NCI-H2081 treated with DMSO at 0.1 percent for 48 hours (cell line): ENCODE measurements at places on chromosomes 13 and 19.
A peak's percentile ranks its signal among the peaks of the same experiment; 100 is the strongest.

- DNase-seq = no peak
Measured at GRCh38 chr19:47540748-47541147, 25.9 kb upstream of the NAPA start.

DNA sequence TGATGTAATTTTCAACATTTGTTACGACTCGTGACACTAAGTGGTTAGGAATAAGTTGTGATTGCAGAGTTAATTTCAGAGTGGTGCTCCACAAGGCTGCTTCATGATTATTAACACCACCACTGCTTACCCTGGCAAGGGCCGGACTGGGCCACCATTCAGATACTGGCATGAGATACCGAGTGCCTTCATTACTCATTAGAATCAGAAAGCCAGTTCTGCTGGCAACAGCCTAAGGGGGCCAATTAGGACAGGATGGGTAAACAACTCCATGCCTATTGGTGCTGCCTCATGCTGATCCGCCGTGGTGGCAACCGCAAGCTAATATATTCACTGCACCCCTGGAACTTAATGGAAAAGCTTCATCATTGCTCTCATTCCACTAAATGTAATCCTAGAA lies 575.1 kb downstream of the EFNB2 start:
- DNase-seq = peak; percentile 65

DNA sequence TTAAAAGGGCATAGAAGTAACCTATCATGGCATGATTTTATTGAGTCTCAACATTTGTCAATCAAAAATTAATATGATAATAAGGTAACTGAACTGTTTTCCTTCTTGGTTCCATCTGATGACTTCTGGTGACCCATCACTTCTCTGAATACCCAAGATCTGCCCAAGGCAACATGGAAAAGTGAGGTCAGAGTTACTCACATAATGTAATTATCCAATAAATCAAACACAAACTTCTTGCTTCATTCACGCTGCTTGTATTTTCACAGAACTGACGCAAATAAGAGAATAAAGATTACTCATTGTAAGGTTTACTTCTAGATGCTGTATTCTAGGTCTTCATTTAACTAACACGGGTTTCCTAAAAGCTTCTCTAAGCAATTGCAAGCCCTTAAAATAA lies 361.6 kb downstream of the RBM26 start:
- no peak for DNase-seq

GRCh38 chr19:48393559-48394330 lies at the start of gene GRIN2D:
Gene GRIN2D, plus strand, starts transcription at chr19:48393668. Its CDS starts 4,725 bp downstream, at chr19:48398393.
- DNase-seq = no peak

DNA sequence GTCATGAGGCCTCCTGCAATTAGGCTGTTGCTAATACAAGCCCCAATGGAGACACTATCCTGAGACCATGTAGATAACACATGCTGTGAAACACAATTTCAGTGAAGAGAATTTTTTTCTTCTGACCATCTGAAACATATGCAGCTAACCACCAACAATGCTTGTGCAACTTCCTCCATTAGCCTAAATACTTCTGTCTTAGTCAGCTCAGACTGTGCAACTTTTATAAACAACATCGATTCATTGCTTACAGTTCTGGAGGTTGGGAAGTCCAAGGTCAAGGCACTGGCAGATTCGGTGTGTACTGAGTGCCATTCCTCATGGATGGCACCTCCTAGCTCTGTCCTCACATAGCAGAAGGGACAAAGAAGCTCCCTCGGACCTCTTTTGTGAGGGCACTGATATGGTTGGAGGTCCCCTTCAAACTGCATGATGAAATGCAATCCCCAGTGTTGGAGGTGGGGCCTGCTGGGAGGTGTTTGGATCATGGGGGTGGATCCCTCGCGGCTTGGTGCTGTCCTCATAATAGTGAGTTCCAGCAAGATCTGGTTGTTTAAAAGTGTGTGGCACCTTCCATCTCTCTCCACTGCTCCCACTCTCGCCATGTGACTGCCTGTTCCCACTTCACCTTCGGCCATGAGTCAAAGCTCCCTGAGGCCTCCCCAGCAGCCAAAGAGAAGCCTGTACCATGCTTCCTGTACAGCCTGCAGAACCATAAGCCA lies 27.7 kb downstream of the STK24 start:
- DNase-seq = no peak

DNA sequence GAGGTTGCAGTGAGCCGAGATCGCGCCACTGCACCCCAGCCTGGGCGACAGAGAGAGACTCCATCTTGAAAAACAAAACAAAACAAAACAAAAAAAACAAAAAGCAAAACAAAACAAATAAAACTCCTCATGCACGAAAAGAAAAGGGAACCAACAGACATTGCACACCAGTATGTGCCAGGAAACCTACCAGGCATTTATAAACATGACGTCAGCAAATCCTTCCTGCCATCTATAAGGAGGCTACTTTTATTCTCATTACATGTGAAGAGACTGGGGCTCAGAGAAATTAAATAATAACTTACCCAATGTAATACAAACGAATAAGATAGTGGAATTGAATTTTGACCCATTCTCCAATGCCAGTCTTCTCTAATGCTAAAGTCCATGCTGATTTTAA lies 197.2 kb downstream of the NUFIP1 start:
- no peak for DNase-seq

- DNase-seq = no peak
Measured at GRCh38 chr13:111165241-111166010, 50.3 kb downstream of the ARHGEF7 start.

DNA sequence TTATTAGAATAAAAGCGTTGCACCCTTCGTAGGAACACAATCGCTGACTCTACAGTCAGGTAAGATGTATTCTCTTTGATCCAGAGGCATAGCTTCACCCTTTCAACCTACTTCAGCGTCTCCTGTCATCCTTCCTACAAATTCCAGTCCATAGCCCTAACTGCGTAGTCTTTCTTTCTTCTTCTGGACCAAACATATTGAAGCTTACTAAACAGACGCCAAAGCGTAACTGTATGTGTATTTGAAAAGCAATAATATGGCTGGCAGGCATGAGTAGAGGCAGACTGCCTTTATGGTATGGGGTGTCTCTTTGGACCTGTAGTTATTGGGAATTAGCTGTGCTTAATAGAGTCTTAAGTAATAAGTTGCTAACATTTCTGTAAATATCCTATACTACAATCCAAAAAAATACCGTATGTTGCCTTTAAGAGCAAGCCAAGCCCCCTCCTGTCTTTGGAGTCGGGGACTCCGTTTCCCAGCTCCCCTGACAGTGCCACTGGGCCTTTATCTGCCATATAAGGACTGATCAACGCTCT lies 392 bp upstream of the ZNF548 start:
- no peak for DNase-seq

DNA sequence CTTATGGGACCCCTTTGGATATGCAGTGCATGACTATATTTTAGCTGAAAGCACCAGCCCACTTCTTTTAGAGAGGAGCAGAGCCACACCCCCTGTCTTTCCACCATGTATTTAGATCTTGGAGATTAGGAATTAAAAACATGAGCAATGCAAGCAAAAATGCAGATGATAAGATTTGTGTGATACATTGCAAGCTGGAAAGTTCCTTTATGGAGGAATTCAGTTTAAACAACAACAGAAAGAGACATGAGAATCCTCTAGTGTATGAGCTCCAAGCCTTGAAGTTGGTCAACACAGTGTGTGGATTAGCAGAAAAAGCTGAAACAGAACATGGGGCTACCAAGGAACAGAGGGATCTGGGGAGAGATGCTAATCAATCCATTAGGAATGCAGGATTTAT lies 529.8 kb upstream of the NBEA start:
- no peak for DNase-seq

- no peak for DNase-seq
Measured at GRCh38 chr13:52105841-52106240, 23.0 kb downstream of the NEK5 start.

DNA sequence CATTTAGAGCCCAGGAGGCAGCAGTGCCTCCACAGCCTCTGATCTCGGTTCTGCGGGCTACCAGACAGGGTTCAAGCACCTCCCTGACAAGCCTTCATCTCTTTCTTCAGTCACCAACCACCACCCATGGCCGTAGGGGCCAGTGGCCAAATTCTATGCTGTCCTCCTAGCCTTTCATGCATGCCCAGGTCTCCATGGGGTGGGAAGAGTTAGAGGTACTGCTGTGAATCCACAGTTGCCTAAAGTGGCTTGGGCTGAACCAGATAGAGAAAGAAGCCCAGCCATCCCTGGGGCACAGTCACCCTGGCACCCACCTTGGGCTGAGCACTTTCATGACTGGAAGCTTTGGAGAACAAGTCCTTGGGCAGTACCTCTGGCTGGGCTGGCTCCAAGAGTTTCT lies 97.4 kb downstream of the ZDHHC20 start:
- no peak for DNase-seq

DNA sequence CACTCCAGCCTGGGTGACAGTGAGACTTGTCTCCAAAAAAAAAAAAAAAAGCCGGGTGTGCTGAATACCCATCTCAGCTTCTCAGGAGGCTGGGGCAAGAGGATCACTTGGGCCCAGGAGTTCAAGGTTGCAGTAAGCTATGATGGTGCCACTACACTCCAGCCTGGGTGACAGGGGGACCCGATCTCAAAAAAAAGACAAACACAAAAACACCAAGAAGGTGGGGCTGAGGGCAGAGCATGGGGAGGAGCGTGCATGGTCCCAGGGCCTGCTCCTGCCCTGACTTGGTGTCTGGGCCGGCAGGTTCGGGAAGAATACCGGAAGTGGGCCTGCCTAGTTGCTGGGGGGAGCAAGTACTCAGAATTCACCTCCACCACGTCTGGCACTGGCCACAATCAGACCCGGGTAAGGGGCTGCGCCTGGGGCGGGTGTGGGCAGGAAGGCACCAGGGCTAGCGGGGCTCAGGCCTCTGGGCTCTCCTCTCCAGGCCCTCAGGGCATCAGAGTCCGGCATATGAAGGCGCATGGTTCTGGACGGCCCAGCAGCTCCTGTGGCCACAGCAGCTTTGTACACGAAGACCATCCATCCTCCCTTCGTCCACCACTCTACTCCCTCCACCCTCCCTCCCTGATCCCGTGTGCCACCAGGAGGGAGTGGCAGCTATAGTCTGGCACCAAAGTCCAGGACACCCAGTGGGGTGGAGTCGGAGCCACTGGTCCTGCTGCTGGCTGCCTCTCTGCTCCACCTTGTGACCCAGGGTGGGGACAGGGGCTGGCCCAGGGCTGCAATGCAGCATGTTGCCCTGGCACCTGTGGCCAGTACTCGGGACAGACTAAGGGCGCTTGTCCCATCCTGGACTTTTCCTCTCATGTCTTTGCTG lies 11.3 kb downstream of the DDX39A start:
- DNase-seq = no peak

GRCh38 chr13:95523598-95523997 lies 28.9 kb upstream of the CLDN10 start:
- no peak for DNase-seq

DNA sequence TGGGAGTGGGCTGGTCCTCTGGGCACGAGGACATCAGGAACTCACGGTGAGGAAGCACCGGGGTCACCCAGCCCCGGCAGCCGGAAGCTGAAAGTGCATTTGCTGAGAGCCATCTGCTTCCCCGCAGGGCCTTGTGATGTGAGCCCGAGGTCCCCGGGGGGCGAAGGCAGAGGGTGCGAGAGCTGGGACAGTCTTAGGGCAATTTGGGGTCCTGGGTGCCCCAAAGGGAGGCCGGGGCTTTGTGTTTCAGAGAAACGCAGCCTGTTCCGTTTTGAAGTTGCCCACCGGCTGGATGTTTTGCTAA lies 4.8 kb downstream of the F2RL3 start:
- no peak for DNase-seq

GRCh38 chr13:110128546-110128945 lies 178.4 kb downstream of the COL4A1 start:
- DNase-seq = no peak

GRCh38 chr13:103195762-103196161 lies 129.5 kb upstream of the SLC10A2 start:
- DNase-seq = no peak

DNA sequence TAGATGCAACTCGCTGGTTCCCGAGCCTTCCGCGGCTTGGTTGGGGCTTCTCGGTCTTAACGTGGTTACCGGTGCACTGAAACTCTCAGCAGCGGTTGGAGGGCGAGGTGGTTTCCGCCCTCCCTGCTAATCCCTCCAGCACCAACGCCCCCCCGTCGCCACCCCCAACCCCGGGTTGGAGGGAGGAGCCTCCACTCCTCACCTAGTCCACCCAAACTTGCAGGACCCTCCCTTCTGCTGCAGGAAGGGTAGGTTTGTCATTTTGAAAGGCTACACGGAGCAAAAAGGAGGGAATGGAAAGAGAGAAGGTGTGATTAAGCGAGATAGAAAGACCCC lies 465.0 kb downstream of the ITGBL1 start:
- no peak for DNase-seq

DNA sequence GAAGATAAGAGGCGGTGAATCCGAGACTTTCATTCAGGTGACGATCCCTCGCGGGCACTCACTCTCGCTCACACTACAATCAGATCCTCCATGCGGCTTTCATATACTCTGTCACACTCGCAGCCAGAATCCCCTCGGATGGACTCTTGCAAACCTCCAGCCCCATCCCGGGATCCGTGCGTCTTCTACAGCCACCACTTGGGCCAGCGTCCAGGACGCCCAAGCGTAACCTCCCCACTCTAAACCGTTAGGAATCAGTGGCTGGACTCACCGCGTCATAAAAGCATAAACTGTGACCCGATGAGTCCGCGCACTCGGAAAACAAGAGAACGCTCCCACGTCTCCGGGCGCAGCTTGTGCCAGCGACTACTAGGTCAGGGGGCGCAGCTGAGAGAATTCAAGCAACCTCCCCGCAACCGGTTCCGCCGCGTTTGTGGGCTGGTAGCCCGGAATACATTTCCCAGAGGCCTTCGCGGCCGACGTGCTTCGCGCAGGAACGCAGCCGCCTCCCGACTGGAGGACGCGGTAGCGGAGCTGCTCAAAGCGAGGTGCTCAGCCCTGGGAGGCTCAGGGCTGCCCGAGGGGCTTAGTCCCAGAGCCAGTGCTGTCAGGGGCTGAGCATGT lies 27.6 kb downstream of the ZNF607 start:
- DNase-seq = no peak

DNA sequence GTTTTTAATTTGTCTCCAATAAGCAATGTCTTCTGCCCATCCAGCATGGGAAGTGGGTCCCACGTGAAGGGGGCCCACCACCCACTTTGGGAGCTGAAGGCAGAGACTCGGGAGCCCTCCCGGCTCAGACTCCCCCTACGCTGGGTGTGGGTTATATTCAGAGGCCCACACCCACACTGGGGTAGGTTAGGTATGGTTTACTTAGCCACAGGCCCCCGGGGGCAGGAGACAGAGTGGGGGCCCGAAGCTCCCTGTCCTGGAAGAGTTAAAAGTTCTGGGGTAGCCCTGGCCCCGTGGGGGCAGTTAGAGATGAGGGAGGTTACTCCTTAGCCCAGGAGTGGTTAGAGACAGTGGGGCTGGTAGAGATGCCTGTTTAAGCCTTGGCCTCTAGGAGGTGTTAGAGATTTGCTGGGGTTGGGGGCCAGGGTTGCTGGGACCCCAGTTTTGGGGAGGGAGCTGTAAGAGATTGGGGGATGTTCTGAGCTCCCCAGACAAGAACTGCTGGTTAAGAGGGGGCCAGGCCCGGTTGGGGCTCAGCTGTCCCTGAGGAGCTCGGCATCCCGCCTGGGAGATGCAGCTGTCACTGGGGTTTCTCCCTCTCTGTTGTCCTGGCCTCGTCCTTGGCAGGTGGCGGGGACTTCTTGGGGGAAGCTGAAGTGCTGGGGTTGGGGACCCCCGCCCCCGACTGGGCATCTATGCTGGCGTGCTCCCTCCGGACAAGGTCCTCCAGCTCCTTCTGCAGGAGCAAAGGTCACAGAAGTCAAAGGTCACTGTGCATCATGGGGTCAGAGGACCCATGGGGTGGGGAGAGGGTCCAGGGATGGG lies 712 bp upstream of the RINL start:
- no peak for DNase-seq
